Mononuclear cell (primary cell): ENCODE measurements at places on chromosomes 16 and 17. TPM values are rescaled to one million over a fixed set of nuclear protein-coding genes. Genes with fewer than 3 reads are reported as not detected.

Gene ACE
- 1.3 TPM for total RNA-seq

Gene ZC3H7A
- total RNA-seq = 107 TPM

Gene PPY
- total RNA-seq = not detected

Gene OR3A3
- total RNA-seq = not detected

Gene RILP
- total RNA-seq = 6.7 TPM

Gene VTN
- not detected for total RNA-seq

Gene MYL11
- 2.1 TPM for total RNA-seq

Gene KRT20
- not detected for total RNA-seq

Gene TPSB2
- total RNA-seq = not detected

Gene CSF3
- total RNA-seq = not detected

Gene KIF2B
- total RNA-seq = not detected

Gene TBC1D3K
- not detected for total RNA-seq

Gene MFAP4
- total RNA-seq = not detected

Gene ITGAX
- total RNA-seq = 190 TPM

Gene SULT1A4
- 8.1 TPM for total RNA-seq

Gene NKD1
- total RNA-seq = 1.2 TPM

Gene PDPR
- total RNA-seq = 16.6 TPM

Gene CHST6
- total RNA-seq = not detected

Gene EVI2B
- 185 TPM for total RNA-seq

Gene CFAP97D1
- not detected for total RNA-seq
